Activated CD8-positive, alpha-beta memory T cell treated with anti-CD3 and anti-CD28 coated beads for 48 hours (primary cell): ENCODE measurements at places on chromosomes 1 and 21.

- DNase-seq = no peak
Measured at GRCh38 chr1:20124456-20125057, 5.2 kb upstream of the PLA2G2D start.

DNA sequence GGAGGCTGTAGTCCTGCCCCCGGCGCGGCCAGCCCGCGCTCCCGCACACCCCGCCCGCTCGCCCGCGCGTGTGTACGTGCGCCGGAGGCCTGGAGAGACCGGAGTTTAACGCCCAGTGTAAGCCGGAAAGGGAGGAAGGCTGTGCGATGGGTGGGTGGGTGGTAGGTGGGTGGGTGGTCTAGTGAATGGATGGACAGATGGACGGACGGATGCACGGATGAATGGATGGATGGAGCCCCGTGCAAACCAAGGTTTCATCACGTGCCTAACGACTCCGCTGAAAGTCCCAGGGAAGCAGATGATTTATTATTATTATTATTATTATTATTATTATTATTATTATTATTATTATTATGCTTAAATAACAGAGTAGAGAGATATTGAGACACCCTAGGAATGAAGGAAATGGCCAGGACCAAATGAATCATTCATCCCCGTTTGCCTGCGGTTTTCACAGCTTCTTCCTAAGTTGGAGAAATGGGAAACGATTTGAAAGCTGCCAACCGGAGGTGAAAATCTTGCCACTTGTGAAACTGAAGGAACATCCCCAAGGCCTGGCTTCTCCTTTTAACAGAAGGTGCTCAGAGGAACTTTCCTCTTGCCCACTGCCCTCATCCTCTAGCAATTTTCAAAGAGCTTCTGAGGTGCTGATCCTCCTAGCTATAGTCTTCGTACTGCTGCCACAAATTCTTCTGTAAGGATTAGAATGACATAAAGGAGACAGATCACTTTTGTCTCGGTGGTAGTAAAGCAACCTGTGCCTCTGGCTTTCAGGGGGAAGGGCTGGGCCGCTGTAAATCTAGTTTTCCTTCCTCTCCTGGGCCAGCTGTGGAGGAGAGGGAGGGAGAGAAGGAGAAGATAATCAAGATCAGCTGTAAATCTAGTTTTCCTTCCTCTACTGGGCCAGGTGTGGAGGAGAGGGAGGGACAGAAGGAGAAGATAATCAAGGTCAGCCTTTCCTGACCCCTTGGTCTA lies 648 bp upstream of the RGS7 start:
- no peak for DNase-seq

GRCh38 chr1:161082483-161082882 lies 6.9 kb downstream of the NECTIN4 start:
- no peak for DNase-seq

GRCh38 chr1:6592441-6592840 lies 10.2 kb downstream of the KLHL21 start:
- DNase-seq = no peak

DNA sequence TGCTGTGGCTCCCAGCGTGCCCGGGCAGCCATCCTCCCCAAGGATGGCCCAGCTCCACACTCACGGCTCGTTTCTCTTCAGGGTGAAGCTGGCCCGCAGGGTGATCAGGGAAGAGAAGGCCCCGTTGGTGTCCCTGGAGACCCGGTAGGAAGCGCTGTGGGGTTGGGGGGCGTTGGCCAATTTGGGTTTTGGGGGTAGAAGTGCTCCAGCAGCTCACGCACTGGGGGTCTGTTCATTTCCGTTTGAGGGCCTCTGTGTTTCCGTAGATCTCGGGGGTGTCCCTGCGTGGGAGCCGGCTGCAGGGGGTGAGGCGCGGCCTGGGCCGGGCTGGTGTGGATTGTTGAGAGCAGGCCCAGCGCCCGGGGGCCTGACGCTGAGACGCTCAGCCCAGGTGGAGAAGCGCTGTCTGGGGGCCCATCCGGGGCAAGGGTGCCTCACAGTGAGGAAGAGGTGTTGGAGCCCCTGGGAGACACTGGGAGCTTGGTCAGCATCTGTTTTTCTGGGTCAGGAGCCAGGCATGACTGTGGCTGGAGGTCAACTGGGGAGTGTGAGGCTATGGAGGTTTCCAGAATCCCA lies 12.6 kb downstream of the COL6A1 start:
- DNase-seq = no peak

DNA sequence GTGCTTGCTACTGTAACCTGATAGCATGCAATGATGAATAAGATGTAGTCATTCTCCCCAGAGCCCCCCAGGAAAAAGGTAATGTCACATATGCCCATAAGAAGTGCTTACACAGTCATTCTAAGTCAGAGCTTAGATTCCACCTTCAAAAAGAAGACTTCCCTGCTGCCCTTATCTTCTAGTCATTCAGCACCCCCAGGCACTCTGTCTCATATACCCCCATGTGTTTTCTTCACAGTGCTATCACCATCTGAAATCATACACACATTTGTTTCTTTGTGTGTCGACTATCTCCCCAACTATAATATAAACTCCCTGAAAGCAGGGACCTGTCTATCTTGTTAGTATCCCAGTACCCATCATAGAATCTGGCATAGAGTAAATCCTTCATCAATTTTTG lies 16.2 kb upstream of the OTUD3 start:
- DNase-seq = no peak

GRCh38 chr1:161997152-161997551 lies 26.5 kb downstream of the OLFML2B start:
- DNase-seq = no peak

DNA sequence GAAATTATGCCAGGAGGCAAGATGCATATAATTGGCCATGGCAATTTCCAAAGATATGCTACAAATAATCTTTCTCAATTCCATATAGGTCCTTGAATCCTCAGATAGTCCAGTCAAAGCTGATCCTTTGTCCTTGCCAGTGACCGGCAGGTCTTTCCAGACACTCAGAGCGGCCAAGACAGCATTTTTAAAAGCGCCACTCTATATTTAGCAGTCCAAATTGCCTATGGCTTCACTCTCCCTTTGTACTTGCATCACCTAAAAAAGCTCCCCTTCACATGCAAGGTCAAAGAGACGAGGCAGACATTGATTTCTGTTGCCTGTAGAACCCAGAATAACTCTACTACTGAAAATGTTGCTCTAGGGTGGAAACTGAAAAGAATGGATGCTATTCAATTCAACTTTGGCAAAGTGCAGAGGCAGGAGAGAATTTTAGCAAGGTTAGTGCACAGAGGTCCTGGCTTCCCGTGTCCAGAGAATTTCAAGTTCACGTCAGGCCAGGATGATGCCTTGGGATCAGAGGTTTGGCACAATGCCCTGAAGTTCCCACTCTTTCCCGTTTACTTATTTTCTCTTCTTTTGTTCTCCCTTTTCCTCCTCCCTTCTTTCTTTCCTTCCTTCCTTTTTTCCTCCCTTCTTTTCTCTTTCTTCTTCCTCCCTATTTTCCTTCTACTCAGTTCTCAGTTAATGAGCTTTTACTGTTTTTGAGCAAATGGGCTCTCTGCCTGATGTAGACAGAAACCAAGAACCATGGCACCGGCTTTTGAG lies 108.5 kb downstream of the KCNK1 start:
- DNase-seq = no peak

DNA sequence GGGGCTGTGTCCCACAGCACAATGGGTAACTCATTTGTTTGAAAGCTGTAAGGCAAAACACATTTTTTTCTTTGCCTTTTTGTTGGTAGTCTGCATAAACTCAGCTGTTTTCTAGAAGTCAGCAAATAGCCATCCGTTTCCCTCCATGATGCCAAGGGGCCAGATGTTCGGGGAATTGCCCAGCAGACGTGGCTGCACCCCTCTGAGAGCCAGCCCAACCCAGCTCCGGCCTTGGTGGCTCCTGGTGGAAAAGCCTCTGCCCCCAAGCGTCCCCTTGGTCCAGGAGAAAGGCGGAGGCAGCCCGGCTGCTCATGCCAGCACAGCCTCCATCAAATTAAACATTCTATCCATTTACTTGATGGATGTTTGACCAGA lies 58.4 kb upstream of the ADARB1 start:
- DNase-seq = no peak

DNA sequence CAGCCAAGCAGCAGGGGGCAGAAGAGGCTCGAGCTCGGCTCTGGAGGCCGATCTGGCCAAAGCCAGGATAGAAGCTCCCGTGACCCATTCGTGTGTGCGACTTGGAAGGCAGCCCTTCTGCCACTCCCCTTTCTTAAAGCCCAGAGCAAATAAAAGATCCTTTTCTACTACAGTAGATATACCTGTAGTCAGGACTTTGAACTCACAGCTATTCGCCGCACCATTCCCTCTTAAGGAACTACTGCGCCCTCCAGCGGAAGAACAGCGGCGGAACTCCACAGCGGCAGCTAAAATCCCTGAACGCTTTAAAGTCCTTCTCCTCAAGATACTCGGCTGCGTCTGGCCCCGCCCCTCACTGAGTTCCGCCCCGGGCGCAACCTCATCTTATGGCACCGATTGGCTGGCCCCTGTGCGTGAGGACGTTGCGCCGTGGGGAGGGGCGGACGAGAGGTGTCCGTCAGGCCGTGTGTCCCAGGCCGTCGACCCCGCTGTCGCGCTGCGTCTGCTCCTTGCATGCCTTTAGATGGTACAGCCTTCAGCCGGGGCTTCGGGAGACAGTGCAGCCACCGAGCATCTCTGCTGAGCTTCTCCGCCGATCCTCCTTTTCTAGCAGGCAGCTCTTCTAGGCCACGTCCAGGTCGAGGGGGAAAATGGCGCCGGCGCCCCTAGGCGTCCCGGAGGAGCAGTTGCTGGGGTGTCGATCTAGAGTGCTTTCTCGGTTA lies at the start of gene LRIG2:
LRIG2 (plus strand) TSS at position 442 of the 722 bp plus-strand sequence; CDS start at position 651, 209 bp downstream.
- DNase-seq = peak; percentile 88

DNA sequence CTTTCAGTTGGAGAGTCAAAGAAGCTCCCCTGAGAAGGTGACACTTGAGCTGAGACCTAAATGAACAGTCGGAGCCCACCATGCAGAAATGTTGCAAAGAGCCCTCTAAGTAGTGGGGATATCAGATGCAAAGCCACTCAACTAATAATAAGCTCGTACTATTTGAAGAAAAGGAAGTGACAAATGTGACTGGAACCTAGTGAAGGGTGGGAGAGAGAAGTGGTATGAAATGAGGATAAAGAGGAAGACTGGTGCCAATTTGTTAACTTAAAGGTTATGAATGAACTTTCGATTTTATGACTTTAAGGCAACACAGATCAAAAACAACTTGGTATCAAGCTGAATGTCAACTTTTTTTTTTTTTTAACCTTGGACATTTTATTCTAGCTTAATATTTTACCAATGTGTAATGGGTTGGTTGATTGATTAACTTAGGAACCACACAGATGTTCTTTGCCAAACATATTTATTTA lies 14.7 kb downstream of the LYPLAL1 start:
- no peak for DNase-seq

DNA sequence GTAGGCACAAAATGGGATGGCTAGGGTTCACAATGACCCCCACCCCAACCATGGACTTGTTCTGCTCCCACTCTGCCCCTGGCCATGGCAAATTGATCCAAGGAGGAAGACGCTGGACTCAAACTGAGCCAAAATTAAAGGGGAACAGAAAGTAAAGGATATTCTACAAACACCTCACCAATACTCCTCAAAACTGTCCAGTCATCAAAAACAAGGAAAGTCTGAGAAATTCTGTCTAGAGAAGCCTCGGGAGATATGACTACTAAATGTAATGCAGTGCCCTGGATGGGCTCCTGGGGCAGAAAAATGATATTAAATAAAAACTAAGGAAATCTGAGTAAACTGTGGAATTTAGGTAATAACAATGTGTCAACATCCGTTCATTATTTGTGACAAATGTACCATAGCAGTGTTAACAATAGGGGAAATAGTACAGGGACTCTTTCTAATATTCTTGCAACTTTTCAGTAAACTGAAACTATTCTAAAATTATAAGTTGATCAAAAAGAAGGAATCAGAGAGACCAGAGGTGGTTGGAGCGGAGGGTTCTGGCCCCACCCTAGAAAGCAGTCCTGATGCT lies 45.0 kb downstream of the MIS18A start:
- DNase-seq = no peak

GRCh38 chr1:247548092-247548491 lies 842 bp upstream of the GCSAML start:
- no peak for DNase-seq

GRCh38 chr1:158095737-158096335 lies 84.9 kb upstream of the CD1D start:
- no peak for DNase-seq

GRCh38 chr1:31712630-31713029 lies 8.8 kb upstream of the COL16A1 start:
- DNase-seq = no peak

GRCh38 chr1:25774921-25775771 lies 24.8 kb upstream of the SELENON start:
- DNase-seq = peak; percentile 62

DNA sequence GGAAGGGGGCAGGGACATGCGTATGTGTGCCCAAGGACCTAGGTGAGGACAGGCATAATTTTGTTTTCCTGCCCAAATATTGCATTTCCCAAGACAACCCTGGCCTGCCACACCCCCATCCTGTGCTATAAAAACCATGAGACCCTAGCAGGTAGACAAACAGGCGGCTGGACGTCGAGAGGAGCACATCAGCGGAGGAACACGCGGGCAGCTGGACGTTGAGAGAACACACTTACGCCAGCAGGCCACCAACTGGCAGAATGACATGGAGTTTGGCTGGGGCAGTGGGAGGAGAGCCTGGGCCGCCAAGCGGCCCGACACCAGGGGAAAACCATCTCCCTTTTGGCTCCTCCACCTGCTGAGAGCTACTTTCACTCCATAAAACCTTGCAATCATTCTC lies 3.0 kb upstream of the FGGY start:
- no peak for DNase-seq

DNA sequence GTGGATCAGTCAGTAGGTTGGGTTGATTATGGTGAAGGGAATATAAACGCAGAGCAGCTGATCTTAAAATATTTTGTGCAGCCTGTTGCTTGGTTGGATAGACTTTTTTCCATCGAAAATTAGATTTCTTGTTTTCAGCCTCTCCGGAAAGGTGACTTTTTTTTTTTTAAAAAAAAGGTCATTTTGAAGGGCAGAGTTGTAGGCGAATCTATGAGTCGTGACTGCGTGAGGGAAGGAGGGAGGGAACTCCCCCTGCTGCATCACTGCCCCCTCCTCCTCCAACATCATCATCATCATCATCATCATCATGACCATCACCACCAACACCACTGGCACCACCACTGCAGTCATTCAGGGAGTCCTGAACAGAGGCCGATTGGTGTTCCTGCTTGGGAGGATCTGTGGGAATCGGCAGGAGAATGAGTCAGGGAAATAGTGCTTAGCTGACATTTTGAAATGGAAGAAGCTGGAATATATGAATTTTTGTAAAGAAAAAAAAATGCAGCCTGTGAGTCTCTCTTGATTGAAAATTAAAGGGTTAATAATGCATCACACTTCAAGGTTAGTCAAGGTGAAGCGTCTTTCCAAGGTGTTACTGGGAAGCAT lies 1.2 kb downstream of the ATP1B1 start:
- no peak for DNase-seq

DNA sequence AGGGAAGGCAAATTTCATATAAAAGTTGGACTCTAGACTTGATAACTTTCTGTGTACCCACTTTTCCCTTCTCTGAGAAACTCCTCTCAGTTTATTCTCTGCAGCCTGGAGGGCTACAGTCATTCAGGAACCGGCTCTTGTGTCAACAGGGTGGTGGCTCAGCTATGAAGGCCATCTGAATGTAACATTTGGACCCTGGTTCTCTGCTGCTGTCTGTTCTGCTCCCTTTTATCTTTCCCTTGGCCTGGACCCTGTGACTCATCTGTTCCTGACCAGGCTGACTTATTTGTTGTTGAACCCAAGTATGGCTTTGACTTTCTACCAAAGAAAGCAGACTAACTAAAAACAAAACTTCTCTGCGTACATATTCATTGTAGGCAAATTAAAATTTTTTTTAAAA lies 75.4 kb downstream of the CENPF start:
- no peak for DNase-seq
